ENCODE measurements at places on chromosomes 3 and 15. TPM values are rescaled to one million over a fixed set of nuclear protein-coding genes. Genes with fewer than 3 reads are reported as not detected.

Gene SLC6A11
- 0.13 TPM for total RNA-seq

DNA sequence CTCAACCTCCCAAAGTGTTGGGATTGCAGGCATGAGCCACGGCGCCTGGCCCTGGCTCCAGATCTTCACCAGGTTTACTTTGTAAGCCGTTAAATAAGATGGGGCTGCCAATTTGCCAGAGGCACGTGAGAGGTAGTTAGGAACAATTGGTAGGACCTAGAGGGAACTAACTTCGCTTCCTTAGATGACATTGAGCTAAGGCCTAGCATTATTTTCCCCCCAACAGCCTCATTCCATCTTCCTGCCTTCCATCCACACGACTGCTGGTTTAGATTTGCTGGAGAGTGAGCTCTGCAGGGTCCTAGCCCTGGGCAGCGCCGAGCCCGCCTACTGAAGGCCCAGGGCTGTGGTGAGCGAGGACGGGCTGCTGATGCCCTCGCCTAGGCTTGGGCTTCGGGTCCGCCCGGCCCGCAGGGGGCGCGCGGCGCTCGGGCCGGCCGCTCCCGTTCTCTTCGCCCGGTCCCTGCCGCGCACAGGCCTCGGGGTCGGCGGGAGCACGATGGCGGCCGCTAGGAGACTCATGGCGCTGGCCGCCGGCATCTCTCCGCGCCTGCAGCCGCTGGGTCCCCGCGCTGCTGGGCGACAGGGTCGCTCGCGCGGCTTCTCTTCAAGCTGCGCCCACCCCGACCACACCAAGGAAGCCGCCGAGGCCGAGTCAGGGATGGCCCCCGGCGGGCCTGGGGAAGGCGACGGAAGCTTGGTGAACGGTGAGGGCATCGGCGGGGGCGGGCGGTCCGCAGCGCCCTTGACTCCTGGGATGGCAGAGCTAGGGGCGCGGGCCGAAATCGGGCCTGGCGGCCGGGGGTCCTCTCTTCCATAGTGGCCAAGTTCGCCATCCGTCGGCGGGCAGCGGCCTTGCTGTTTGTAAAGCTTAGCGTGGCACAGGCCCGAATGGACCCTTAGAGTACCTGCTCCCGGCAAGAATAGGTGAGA lies 21.9 kb downstream of the DHX30 start:
- DNase-seq, result peak; percentile 85

DNA sequence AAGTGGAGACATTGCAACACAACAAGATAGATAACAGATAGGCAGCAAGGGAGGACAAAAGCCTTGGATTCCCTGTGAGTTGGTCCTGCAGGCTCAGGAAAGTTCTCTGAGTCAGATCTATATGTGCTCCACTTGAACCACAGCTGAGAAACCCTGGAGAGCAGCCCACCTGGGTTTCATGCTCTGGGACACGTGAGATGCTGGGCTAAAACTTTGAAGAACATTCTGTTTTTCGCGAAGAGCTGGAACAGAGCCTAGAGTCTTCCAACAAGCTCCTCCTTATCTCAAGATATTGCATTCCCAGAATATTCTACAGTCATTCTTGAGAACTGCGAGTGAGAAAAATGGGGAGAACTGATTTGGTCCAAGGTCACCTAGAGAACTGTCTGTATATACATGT lies 583.0 kb upstream of the ROBO1 start:
- DNase-seq, result no peak

Gene ZWILCH
- 3.3 TPM for total RNA-seq

Gene CAMK2N2
- 0.43 TPM for total RNA-seq

GRCh38 chr15:85340852-85341251 lies 39.6 kb upstream of the AKAP13 start:
- DNase-seq, result no peak

DNA sequence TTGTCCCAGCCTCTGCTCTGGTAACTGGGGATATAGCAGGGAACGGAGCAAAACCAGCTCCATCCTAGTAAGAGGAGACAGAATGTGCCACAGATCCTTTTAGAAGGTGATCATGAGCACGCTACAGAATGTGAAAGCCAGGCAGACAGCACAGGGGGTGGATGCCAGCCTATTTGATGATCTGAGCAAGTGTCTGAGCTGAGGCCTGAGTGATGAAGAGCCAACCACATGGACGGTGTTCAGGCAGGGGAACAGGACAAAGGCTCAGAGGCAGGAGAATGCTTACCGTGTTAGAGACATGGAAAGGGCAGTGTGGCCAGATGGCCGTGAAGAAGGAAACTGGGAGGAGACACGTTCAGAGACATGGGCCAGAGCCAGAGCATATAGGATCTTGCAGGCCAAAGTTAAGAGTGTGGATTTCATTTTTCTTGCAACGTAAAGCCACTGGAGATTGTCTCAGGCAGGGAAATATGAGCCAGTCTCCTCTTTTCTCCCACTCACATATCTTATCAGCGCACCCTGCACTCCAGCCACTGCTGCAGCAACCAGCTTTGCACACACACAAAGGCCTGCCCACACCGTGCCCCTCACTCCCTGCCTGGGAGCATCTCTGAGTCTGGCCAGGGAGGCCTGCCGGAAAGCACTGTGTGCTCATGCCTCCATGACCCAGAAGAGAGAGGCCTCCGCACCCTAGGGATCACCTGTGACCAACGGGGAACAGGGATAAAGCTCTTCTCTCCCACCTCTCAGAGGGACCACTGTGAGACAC lies 20.1 kb downstream of the RAB43 start:
- DNase-seq, result no peak

Data from left lobe of liver (tissue), 2 donors.